ENCODE measurements at places on chromosomes 4 and X.
A peak's percentile ranks its signal among the peaks of the same experiment; 100 is the strongest.

- DNase-seq, result peak; percentile 4
Measured at GRCh38 chr4:121951521-121952110, at the start of gene TRPC3. TSS of gene TRPC3 (minus strand) at chr4:121952060. CDS start at chr4:121951680, 380 bp downstream.

DNA sequence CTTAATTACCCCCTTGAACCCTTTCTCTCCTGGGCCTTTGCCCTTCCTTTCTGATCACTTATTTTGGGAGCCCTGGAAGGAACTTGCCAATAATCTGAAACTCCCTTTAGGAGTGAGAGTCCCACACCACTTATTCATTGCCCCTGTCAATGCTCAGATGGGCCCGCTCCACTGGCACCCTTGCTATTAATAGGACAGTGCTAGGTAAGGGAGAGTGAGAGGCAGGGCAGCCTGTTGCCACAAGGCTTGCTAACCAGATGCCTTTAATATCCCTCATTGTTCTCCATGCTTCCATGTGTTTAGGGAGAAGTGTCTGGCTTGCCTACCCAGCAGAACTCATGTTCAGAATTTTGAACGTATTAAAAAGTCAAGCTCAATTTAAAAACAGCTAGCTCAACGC is 1.7 kb upstream of the NHS start:
- DNase-seq, result no peak

GRCh38 chr4:10731162-10731561 is 46.6 kb upstream of the CLNK start:
- no peak for DNase-seq

- no peak for DNase-seq
Measured at GRCh38 chrX:122565952-122566351, 618.1 kb upstream of the GRIA3 start.

- no peak for DNase-seq
Measured at GRCh38 chrX:33032700-33033099, 178.6 kb downstream of the DMD start.

GRCh38 chrX:37796805-37797204 is 16.9 kb downstream of the CYBB start:
- DNase-seq, result no peak

GRCh38 chr4:40573593-40574311 is 55.9 kb downstream of the RBM47 start:
- DNase-seq, result no peak

DNA sequence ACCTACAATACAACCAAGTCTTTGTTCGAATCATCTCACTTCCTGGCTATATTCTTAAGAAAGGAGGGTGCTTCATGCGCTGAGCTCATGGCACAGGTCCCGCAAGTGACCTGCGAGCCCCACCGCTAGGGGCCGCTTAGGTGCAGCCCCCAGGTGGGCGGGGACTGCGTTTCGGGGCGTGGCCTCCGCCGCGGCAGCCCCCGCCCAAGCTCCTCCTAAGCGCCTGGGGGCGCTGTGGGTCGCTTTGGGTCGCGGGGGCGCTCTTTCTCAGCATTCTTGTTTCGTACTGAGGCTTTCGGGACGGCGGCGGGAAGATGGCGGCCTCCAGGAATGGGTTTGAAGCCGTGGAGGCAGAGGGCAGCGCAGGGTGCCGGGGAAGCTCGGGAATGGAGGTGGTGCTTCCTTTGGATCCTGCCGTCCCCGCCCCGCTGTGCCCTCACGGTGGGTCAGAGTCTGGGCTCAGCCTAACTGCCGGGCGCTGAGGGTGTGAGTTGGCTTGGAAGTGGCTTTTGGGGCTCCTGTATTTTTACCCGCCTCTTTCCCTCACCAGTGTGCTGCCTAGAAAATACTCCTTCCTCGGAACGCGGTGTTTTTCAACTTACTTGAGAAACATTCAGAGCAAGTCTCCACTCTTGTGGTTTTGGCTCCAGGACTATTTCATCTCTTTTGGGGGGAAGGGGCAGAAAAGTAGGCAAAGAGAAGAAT is at the start of gene ZCCHC4:
Gene ZCCHC4 (plus strand): TSS at position 279 of the 705 bp plus-strand sequence. CDS start 36 bp downstream, at position 315.
- peak; percentile 91 for DNase-seq

DNA sequence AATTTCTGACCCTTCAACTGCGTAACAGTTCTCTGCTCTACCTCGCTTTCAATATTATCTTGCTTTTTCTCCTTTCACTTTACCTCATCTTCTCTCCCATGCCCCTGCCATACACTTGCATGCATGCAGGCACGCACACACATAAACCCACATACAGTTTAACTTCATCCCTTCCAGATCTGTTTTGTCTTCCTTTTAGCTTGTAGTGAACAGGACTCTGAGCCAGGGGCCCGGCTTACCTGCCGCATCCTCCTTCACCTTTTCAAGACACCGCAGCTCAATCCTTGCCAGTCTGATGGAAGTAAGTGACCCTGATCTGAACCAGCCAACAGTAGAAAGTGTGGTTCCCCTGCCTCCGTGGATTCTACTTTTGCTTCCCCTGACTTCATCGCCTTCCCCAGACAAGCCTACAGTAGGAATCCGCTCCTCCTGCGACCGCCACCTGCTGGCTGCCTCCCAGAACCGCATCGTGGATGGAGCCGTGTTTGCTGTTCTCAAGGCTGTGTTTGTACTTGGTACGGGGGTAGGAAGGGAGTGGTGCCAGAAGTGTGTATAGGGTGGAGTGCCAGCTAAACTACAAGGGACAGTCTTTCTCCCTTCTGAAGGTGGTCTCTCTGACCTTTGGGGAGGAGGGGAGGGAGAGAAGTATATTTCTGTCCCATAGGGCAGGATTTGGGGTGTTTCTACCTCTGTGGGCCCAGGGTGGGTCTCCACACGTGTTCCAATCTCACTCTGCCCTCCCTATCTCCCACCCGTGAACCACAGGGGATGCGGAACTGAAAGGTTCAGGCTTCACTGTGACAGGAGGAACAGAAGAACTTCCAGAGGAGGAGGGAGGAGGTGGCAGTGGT is 10.7 kb downstream of the MED12 start:
- peak; percentile 29 for DNase-seq

- no peak for DNase-seq
Measured at GRCh38 chr4:126552321-126552720, 1080.4 kb upstream of the INTU start.

GRCh38 chrX:41541386-41541785 is 94.2 kb downstream of the NYX start:
- DNase-seq, result no peak

DNA sequence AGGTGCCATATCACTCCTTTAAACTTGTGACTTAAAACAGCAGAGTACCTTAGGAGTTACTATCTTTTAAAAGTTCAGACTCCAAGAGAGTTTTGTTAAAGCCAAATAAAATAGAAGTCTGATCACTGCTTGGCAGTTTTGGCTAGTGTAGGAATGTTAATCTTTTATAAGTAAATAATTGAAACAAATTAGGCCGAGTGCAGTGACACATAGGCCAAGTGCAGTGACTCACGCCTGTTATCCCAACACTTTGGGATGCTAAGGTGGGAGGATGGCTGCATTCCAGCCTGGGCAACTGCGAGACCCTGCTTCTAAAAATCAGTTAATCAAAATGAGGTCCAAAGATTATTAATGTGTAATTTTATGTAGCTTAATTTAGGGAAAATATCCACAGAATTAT is 37.2 kb downstream of the WDR44 start:
- no peak for DNase-seq

GRCh38 chrX:9538544-9539045 is 73.7 kb downstream of the TBL1X start:
- peak; percentile 96 for DNase-seq

DNA sequence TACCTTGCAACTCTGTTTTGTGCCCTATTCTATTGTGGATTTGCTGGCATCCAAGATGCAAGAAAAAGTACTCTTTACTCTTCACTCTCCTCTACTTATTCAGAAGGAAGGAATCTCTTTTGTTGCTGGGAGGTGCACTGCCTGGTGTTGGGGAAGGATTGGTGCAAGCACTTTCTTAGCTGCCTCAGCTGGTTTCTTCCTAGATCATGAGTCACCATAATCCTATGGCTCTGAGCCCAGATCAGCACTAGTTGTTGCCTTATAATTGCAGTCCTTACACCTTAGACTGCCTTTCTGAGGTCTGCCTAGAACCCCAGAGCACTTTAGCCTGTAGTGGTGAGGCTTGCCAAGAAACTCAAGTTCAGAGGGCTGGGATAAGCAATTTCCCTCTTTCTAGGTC is 37.0 kb upstream of the CT83 start:
- DNase-seq, result no peak

DNA sequence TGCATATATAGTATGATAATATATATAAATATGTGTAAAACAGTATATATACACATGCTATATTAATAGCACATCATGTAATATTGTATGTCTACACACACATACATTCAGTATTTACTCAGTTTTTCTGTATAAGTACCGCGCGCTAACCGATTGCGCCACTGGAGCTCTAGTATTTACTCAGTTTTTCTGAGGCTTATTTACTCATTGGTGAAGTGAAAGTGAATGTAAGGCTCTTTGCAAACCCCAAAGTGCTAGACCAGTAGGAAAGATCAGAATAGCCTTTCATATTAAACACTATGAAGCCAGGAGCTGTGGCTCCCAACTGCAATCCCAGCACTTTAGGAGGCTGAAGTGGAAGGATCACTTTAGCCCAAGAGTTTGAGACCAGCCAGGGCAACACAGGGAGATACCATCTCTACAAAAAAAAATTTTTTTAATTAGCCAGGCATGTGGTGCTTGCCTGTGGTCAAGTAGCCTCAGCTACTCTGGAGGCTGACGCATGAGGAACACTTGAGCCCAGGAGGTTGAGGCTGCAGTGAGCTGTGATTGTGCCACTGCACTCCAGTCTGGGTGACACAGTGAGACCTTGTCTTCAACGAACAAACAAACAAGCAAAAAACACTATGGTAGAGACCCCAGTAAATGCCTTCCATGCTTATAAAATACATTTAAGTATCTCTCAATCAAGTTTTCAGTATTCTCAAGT is 125.8 kb downstream of the KIT start:
- no peak for DNase-seq

DNA sequence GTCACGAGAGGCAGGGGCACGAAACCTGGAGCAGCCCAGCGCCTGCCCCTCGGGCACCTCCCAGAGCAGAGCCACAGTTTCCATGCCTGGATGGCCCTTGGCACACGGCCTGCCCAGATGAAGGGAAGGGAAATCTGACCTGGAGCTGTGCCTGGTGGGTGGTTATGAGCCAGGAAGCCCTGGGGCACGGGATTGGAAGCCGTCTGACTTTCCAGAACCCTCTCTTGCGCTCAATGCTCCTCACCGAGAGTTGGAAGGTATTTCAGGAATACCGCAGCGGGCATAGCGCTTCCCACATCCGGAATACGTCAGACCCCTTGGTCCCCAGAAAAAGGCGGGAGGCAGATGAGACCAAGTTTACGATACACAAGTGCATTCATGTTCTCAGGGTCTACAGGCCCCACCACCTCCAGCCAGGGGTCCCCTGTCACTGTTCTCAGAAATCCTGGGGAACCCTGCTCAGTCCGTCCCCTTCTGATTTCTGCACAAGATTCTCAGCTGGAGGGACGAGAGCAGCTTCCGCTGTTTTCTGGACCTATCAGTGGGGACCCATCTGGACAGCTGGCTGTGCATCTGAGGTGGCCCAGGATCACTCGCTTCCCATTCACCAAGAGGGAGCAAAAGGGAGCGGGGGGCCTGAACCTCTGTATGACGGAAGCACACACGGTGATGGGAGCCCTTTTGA is 172.9 kb downstream of the AFAP1 start:
- DNase-seq, result no peak

GRCh38 chr4:40662962-40663604 is 33.4 kb upstream of the RBM47 start:
- peak; percentile 94 for DNase-seq

DNA sequence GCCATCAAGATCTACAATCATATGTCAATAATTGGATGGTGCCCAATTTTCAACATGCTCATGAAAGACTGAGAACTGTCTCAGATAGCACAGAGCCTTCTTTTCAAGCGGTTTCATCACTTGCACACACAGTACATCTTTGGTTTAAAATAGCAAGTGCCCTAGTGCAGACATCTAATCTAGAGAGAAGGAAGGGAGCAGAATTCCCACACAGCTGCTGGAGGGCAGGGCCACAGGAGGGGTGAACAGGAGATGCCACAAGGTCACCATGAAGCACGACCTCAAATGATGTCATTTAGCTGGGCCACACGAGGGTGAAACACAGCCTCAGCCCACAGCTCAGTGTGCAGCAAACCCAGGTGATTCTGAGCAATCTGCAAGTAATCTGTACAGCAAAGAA is 24.3 kb downstream of the LEF1 start:
- DNase-seq, result no peak

DNA sequence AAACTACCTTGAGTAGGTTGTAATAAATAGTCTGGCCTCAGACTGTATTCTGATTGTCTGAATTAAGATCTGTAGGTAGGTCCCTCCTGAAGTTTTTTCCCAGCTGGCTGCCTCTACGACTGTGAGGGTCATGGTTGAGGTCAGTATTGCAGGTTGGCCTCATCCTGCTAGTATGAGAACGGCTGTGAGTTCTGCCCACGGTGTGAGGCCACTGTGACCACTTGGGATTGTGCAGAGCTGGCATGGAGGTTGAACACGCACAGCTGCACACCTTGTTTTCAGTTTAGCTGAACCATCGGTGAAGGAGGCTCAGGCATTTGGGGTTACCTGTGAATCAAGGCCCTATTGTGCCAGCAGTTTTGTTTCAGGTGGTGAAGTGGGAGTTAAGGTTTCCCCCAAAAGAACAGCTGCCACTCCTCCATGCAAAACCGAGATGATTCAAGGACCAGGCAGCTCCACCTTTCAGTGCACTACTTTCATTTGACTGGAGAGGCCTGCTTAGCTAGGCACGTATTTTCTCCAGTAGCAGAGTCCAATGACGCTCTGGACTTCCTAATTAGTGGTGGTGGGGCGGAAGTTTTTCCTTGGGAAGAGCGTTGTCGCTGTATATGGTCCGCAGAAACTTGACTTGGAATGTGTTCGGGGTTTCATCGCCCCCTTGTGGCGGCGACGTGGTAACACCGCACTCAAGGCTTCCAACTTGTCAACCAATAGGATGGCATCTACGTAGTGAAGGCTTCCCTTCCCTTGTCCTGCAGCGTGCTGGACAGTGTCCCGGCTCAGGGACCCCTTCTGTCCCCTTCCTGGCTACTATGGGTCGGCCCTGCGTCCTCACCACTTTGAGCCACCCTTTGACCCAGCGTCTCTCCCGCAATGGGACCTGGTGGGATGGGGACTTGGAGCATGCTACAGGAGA is 13.8 kb downstream of the CMC4 start:
- peak; percentile 49 for DNase-seq

- no peak for DNase-seq
Measured at GRCh38 chr4:74583089-74583700, 138.3 kb downstream of the AREG start.

GRCh38 chr4:27490766-27491165 is 630.1 kb downstream of the STIM2 start:
- DNase-seq, result no peak

DNA sequence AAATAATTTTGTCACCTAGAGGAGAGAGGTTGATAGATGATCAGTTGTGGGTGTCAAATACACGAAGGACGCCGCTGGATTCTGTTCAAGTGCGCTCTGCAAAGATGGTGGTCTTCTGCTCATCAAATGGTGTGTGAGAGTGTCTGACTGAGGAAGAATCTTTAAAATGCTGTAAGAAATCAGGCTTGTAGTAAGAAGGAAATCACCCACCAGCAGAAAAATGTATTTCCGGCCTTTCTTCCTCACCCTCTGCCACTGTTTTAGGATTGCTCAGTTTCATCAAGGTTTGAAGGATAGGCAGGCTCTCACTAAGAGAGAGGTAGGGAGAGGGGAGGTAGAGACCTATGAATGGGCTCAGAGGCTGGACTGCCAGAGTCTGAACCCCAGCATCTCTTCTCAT is 28.7 kb downstream of the RHOH start:
- no peak for DNase-seq

- DNase-seq, result no peak
Measured at GRCh38 chr4:36226430-36227227, 17.7 kb downstream of the ARAP2 start.

GRCh38 chr4:185734214-185734613 is 77.8 kb downstream of the SORBS2 start:
- DNase-seq, result no peak

GRCh38 chr4:154946113-154946512 is 165.0 kb downstream of the RBM46 start:
- DNase-seq, result no peak
